Activated CD4-positive, CD25-positive, alpha-beta regulatory T cell (primary cell): ENCODE measurements at places on chromosomes 11 and 22.

GRCh38 chr11:4979036-4979435, 15.6 kb upstream of the OR51L1 start:
- DNase-seq: no peak

DNA sequence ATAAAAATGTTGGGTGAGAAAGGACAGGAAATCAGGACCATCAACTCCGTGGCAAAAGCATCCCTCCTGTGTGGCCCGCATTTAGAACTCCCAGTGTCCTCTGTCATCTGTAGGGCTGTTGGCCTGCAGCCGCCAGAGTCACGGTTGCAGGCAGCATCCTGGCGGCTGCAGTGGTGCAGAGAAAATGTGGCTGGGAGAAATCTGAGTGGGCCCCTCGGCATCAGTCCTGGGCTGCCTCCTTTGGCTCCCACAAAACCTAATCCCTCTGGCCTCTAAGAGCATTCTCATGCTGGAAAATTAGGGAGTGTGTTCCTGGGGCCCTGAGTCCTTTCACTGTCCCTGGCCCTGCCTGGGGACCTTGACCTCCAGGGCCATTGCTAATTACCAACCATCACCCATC, 121.9 kb downstream of the WT1 start:
- no peak for DNase-seq

DNA sequence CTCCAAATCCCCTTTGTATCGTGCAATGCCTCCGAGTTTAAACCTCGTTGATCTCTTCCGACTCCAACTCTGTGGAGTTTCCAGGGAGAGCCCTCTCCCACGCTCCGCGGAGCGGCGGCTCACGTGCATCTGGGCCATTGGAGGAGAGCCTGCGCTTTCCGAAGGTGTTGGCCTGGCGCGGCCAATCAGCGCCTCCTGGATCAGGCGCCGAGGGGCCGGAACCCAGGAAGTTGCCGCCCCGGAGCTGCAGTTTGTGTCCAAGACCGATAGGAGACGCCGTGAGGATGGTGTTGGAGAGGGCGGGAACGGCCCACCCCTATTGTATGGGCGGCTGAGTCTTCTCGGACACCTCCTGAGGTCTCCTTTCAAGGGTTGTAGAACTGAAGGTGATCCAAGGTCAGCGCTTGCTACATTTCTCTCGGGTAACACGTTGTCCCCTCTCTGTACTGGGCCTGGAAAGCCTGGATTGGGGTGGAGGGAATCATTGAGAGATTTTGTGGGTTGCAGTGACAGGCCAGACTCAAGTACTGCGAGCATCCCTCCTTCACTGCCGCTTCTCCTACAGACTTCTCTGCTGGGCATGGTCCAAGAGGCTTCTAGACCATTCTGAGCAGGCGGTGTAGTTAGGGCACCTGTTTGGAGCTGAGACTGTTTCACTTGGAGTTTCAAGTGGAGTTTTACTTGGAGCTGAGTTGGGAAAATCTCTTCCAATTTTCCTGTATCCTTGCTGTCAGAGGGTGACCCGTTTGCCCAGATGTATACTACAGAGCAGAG, 1.7 kb downstream of the ADAMTS15 start:
- no peak for DNase-seq

DNA sequence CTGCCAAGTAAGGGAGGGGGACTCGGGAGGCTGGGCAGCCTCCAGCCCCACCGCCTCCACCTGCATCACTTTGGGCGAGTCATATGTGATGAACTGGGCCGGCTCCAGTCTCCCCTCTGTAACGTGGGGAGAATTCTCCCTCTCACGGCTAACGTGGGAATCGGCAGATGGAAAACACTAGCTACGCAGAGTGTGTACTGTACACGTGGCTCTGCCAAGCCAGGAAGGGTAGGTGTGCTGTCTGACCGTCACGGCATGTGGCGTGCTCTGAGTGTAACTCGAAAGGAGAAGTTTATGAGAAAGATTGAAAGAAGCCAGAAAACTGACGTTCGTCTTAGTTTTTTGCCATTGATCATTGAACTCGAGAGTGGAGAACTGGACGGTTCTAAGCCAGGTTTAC, 13.7 kb downstream of the TRMU start:
- DNase-seq: no peak

- DNase-seq: no peak
These were observed 11.8 kb downstream of the SPECC1L start for GRCh38 chr22:24282401-24282800.

DNA sequence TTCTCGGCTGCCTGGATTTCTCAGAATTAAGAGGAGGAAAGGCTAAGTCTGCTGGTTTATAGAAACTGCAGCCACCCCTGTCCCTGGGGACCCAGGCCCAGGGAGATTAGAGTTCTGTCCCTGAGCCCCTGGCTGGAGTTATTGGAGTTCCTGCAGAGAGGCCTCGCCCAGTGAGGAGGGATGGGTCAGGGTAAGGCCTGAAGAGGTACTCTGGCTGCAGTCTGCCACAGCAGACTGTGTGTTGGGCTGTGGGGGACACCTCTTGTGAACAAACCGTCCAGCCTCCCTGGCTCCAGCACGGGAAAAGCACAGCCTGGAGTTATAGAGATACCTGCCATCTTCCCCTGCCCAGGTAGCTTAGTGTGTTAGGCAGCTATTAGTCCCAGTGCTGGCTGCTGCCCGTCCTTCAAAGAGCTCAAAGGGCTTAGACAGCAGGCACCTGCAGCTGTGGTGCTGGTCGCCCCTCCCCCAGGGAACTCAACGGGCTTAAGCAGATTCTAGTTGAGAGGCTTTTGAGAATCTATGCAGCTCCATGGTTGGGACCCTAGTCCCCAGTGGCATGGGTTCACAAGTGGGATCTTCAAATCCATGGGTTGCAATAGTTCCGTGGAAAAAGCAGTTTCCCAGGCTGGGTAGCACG, 36.6 kb upstream of the MUC15 start:
- no peak for DNase-seq

DNA sequence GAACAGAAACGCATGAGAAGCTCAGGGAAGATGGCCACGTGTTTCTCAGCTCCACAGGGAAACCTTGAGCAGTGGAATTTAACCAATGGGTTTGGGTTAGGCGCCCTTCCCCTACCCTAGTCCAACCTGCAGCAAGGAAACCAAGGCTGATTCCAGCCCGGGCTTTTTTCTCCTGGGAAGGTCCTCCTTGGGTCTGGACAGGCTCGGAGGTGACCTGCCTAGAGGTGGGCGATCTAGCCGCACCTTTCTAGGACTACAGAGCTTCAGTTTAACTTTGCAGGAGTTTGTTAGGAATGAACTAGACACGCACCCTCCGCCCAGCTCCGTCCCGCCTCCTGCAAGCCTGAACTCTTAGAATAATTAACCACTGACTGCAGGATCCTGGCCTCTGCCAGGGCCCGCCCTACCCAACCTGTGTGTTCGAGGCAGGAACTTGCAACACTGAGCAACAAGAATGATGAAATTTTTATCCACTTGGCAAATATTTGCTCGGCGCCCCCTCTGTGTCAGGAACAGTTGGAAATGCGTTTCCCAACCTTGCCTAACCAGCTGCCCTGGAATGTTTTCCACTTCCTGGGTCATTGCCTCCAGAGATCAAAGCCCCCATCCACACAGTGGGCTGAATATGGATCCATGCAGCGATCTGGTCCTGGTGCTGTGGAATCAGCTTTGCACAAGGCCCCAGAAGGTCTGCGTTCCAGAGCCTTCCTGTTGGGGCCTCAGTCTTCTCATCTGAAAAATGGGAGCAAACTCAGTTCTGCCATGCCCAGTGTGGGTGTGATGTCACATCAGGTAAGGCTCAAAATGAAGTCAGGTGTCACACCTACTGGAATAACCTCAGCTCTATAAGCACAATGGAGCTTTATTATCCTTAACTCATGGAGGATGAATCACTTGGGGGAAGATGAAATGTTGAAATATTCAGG, 13.3 kb downstream of the MPST start:
- no peak for DNase-seq

DNA sequence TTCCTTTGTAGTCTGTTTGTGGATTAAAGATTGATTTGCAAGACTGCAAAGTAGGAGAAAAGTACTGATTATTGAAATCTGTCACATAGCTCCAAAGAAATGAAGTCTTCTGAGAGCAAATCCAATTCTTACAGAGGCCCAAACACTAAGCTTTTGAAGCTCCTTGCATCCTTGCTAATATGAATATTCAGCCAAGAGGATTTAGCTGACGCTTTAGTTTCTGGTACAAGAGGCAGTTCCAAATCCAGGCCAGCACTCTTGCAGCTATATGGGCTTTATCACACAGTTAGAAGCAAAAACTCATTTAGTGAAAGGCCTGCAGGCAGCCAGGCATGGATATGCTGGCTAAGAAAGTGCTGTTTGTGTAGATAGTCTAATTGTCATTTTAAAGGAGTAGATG, 12.7 kb downstream of the PAAF1 start:
- DNase-seq: no peak

DNA sequence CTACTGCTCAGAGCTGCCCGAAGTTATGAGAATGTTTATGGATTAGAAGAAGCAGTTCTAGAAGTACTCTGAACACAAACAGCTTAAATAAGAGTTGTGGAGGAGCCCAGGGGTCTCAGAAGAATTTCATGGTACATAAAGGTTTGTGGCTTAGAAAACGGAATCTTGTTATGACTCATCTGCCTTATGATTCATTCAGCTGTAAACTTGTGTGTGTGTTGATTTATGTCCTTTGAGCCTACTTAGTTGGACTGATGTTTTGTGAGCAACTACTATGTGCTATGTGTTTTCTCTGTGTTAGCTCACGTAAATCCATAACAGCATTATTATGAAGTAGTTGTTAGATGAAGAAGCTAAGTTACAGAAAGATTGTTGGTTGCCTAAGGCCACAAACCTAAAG, 203.7 kb downstream of the PGR start:
- DNase-seq: no peak

DNA sequence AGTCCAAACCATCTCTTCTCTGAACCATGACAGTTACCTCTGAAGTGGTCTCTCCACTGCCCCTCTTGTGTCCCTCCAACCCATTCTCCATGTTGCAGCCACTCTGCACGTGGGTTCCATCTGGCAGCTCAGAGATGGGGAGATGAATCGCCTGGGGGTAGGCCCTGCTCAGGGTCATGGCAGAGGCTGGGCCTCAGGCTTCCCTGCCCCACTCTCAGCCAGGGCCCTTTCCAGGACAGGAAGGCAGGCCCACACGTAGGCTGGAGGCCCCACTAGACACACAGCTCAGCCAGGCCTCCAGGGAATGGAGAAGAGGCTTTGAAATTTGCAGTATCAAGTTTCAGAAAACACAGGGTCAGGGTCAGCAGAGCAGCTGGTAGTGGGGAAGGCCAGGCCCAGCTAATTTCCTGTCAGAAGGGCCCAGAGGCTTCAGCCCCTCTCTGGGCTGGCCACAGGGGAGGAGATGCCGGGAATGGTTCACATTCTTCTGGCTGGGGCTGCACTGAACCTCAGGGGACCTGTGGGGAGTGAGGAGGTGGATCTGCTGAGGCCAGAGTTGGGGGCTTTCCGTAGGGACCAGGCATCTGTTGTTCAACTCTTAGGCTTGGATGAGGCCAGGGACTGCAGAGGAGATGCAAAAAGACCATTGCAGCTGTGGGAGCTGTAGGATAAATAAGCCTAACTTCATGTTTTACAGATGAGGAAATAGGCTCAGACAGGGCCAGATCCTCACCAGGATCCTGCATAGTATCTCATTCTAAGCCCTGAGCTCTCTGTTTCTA, 101.6 kb downstream of the SWAP70 start:
- DNase-seq: no peak

DNA sequence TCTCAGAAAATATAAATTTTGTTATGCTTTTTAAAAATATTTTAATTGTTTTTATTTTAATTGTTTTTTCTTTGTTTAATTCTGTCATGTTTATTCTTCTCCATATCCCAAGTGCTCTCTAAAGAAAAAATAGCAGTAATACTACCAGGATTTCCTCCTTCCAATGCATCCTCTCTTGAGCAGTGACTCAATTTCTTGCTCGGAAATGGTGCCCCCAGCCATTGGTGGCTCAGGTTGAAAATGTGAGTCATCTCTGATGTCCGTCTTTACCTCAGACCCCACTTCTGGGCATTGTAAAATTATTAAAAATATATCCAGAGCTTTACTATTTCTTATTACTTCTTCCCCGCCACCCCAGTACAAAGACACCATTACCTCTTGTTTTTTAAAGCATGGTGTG, 898.5 kb downstream of the METTL15 start:
- DNase-seq: no peak

DNA sequence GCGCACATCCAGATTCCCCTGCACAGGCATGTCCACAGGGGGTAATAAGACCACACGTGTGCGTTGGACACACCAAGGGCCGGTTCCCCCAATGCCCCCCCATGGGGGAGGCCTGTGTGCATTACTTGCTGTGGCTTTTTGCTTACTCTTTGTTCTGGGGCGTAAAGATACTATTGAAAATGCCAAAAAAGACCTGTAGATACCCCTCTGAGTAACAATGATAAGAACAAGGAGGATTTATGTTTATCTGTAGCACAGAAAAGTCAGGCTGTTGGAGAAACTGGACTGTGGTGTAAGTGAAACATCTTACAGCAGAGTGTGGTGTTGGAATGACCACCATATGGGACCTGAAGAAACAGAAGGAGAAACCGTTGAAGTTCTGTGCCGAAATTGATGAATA, 103.2 kb downstream of the TBC1D22A start:
- DNase-seq: no peak

GRCh38 chr11:34625576-34625975, 4.7 kb downstream of the EHF start:
- DNase-seq: no peak

DNA sequence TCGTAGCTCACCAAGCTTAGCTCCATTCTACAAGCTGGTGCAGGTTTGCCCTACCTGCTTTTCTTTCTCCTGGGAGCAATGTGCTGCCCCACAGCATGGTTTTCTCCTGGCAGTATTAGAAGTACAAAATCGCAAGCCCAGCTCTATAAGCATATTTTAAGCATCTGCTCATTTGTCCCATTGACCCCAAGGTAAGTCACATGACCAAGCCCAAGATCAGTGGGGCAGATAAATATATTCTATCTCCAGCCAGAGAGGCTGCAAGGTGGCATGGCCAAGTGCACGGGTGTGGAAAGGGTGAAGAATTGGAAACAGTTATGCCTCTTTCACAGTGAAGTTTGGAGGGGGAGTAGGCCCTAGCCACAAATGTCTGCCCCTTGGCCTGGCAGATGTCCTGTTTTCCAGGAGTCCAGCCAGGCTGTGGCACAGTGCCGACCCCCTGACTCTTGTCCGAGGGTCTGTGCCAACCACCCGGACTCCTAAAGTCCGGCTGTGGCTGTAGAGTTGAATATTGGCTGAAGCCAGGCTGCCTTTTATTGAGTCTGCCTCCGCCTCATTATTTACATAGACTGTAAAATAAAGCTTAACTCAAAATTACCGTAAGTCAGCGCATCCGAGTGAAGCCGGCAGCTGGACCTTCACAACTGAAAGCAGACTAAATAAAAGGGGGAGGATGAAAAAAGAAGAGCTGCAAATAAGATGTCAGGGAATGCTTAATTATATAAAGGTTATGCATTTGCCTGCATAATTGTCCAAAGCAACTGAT, 165.7 kb downstream of the COMMD9 start:
- DNase-seq: no peak

GRCh38 chr11:79100093-79100910, 340.5 kb downstream of the TENM4 start:
- no peak for DNase-seq

- no peak for DNase-seq
These were observed 7.7 kb downstream of the ARAP1 start for GRCh38 chr11:72744474-72744873.
